ENCODE measurements at places on chromosomes 5 and 9.
A peak's percentile ranks its signal among the peaks of the same experiment; 100 is the strongest.

DNA sequence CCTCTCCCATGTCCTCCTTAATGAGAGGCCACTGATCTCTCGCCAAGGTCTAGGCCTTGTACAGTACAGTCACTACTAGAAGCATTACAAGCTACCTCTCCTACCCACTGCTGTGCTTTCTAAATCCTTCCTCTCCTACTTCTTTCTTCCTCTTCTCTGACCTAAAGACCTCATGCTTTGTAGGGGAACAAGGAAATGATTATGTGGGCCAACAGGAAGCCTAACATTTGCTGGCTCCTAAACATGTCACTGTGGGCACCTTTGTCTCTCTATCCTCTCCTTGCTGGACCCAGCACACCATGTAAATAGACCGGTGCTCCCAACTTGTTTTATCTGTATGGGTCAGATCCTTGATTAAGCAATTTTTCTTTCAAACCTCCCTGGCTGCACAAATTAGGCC is 16.7 kb downstream of the SLC28A3 start:
- no peak for DNase-seq

DNA sequence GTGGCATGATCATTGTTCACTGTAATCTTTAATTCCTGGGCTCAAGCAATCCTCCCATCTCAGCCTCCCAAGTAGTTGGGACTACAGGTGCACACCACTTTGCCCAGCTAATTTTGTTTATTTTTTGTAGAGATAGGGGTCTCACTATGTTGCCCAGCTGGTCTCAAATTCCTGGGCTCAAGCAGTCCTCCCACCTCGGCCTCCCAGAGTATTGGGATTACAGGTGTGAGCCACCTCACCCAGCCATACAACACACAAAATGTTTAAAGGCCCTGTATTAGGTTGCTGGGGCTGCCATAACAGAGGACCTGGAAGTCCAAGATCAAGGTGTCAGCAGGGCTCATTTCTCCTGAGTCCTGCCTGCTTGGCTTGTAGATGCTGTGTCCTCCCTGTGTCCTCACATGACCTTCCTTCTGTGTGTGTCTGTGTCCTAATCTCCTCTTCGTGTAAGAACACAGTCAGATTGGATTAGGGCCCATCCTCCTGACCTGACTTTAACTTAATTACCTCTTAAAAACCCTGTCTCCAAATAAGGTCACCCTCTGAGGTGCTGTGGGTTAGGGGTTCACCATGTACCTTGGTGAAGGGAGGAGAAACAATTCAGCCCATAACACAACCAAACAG is 5.4 kb downstream of the UBE2QL1 start:
- no peak for DNase-seq

DNA sequence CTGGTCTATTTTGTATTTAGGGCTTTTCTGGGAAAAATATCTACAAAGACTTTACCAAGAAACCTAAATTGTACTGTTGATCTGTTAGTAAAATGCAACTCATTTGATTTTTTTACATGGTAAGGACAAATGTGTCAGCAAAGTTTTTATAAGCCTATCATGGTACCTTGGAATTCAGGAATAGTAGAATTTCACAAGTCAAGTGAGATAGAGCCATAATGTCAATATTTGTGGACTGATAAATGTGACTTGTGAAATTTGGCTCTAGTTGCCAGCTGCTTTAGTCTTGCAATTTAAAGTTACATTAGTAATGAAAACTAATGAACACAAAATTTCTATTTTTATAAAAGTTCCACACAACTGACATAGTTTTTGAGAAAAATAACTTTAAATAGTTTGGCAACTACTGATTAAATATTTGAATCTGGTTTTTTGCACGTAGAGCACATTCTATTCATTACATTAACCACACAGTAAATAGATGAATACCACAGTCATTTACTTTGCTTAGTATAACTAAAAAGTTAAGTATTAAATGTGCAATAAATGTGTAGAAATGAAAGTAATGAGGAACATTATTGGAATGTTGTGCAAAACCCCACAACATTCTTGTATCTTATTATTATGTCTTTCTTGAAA is 41.2 kb upstream of the RIOK2 start:
- no peak for DNase-seq

- DNase-seq = no peak
These were observed 48.7 kb downstream of the EXD3 start for GRCh38 chr9:137374131-137374845.

DNA sequence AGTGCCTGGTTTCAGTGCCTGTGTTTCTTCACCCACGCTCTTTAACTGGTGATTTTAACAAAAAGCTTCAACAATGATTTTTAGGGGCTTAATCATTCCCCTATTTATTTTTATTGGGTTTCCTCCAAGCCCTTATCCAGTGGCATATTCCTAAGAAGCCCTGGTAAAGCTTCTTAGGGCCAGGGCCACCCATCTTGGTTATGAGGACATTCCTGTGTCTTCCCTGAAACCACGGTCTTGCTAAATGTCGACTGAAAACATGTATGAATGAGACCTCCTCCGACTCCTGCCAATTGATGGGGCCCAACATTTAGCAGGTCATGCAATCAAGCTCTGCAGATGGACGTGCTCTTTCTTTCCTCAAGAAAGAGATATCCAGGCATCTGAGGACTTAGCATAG is 13.7 kb upstream of the CARTPT start:
- no peak for DNase-seq

DNA sequence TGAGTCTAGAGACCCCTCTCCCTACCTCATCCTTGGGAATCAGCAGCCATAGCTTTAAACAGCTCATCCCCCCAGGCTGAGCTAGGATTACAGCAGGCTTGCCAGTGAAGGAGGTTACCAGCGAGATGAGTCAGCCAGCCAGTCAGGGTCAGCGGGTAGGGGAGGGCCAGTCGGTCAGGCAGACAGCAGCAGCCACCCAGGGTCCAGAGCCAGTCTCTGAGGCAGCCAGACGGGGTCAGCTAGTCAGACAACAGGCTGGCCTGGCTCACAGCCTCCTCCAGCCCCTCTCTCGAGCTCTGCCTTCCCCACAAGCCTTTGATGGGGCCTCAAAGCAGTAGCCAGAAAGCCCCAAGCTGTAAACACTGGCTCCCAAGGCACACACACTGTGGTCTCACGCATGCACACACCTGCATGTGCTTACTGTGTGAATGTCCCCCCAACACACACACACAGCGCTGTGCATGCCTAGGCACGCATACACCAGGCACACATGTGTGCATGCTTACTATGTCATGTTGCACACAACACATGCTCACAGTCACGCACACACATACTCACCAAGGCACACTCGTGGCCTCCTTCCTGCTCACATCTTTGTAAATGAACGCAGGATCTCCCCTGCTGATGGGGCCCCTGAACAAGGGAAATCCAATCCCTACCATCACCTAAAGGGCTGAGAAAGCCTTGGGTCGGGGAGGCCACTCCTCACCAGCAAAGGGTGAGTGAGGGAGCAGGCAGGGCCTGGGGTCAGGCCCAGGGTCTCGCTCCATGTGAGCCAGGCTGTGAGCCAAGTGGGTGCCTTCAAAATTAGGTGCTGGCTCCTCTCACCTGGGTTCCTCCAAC is 28.2 kb upstream of the CPLX2 start:
- no peak for DNase-seq

DNA sequence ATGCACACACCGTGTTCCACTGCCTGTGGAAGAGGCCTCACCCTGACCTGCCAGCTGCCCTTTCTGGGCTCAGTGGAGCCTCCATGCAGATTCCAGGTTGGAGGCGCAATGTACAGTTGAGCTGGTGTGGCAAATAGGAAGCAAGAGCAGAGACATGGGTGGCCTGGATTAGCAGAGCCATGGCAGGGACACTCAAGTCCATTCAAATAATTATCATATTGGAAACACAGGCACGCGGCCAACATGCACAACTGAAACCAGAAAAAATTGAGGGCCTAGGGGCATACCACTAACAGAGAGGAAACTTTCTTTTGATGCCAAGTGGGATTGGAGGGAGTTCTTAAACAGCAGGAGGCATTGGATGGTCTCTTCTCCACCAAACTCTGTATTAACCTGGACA is 35.8 kb downstream of the OTULINL start:
- no peak for DNase-seq

GRCh38 chr9:22654833-22655232 is 208.2 kb downstream of the DMRTA1 start:
- DNase-seq = no peak

GRCh38 chr9:133971121-133971951 is 20.8 kb downstream of the VAV2 start:
- no peak for DNase-seq

GRCh38 chr9:35114113-35114839 is 1.4 kb downstream of the ATOSB start:
- peak; percentile 45 for DNase-seq
